Iris pigment epithelial cell (primary cell): ENCODE measurements at places on chromosomes 3 and 15.

GRCh38 chr3:150222691-150223489 is 185.2 kb upstream of the TSC22D2 start:
- no peak for DNase-seq

- no peak for DNase-seq
These were observed 55.2 kb downstream of the FAM98B start for GRCh38 chr15:38509152-38509551.

DNA sequence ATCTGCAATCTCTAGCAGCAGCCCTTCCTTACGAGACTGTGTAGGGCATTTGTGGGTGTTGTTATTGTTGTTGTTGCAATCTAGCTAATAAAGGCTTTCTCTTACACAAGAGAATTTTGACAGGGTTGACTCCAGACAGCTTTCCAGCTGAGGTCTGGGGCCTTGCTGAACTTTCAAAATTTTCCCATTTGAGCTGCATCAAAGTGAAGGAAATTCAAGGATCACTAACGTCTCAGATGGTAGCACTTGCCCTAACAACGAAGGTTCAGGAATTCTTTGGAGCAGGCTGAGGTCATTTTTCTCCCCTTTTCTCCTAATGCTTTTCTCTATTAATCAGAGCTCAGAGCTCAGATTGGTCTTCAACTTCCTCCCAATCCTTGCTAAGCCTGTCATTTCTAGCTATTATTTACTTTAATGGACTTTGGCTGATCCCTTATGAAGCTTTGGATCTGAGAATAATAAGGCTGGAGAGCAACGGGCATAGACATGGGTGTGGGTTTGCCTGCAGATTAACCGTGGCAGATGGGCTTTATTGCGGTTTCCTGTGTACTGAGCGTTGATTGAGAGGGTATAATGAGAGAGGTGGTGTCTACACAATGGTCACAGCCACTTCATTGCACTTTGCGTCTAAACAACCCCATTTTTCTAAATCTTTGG is 614.0 kb upstream of the AGTR1 start:
- DNase-seq: no peak

DNA sequence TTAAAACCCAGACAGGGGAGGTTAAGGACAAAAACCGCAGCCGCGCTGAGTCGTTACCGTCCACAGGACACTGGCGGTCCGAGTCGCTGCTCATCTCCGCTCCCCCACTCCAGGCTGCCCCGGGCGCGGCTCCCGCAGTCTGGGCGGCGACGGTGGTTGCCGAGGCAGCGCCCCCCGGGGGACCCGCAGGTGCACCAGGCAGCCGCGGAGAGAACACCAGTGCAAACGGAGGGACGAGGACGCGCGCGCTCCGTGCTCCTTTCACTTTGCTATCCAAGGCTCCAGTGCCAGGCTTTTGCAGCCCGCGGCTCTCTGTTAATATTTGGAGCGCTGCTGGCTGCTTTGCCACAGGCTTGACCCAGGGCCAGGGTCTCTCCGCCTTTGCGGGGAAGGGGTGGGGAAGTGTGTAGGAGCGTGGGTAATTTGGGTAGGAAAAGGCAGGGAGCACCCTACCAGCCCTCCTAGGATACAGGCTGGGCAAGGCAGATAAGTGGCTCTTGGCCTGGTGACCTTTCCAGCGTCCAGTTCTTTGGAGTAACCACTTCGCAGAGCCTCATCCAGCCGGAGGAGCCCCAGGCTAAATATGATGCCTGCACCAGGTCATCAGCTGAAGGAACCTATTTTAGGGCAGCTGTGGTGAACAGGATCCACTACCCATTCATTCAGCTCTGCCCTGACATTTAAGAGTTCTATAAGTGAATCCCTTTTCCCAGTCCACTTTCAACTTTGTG is at the start of gene GADL1:
GADL1 (minus strand) TSS at position 141 of the 731 bp plus-strand sequence; CDS start at position 94, 47 bp downstream.
- DNase-seq: peak; percentile 14

DNA sequence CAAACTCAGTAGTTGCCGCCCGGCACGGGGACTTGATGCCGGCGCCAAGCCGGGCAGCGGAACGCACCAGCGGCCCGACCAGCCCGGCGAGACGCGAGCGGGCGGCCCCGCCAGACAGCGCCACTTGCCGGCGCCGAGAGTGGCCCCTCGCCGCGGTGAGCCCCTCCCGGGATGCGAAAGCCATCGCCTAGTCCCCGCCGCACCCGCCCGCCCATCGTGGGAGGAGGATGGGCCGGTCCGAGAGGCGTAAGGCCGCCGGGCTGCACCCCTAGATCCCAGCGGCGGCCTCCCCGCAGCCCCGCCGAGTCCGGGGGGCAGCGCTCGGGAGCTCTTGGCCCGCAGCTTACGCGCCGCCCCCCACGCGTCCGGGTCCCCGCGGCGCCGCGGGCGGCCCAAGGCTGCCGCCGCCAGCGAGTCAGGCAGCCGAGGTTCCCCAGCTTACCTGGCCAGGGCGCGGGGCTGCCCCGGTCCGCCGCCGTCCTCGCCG is 609 bp downstream of the GOLGA8A start:
- peak; percentile 26 for DNase-seq

- DNase-seq: peak; percentile 86
These were observed 24.0 kb downstream of the FLNB start for GRCh38 chr3:58032186-58032585.

DNA sequence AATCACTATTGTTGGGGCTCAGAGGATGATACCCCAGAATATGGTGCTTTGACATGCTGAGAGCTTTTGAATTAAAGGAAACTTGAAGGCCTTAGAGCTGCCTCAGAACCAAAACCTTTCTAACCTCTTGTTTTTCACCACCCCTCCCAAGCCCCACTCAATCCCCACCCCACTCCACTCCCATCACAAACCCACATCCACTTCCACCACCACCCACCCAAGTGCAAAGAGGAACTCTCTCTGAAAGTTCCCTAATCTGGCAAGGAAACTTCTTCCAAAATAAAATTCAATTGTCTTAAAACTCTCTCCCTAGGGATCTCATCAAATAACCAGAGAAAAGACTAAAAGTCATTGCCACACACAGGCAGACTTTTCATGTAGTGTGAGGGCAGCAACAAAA is 301.2 kb upstream of the ARHGEF26 start:
- no peak for DNase-seq

GRCh38 chr3:182755308-182755707 is 38.0 kb upstream of the ATP11B start:
- DNase-seq: peak; percentile 35

- DNase-seq: no peak
These were observed 395.2 kb downstream of the TUSC7 start for GRCh38 chr3:117104792-117105191.

DNA sequence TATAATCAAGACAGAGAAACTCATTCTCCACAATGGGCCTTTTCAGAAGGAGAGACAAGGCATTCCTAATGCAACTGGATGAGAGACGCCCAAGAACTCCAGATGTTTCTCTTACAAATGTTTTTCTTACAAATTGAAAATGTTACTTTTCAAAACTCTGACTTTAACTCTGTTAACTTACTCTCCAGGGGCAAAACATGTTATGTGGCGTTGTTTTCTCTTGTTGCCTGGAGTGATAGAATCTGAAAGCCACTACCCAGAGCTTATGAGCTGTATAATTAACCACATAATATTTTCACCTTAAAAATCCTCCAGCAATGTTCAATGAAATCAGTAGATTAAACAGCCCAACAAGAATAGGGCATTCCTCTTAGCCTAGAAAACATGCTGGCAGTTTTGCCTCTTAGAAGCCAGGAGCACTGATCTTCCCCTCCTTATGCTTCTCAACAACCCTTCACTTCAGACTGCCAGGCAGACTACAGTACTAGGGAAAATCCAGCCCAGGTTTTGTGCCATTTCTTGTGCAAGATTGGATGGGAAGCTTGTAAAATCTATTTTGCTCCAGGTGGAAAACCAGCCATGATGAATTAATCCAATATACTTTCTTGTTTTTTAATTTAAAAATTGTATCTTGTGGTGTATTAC is 186.7 kb upstream of the GADL1 start:
- no peak for DNase-seq

DNA sequence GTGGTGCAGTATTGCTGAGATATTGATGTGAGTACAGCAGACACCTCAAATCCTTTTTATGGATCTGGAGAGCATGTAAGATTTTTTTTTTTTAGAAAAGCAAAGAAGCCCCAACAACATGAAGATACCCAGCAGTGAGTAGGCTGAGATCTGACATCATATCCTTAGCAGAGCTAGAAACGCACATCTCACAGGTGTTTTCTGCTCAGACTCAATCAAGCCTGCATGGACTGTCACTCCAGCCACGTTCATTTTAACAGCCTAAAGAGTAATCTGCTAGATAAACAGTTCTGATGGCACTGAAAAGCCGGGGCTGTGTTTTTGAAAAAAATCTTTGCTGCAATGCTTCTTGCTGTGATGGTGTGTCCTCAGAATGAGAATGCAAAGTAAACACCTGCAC is 544.2 kb downstream of the FGF12 start:
- DNase-seq: no peak

DNA sequence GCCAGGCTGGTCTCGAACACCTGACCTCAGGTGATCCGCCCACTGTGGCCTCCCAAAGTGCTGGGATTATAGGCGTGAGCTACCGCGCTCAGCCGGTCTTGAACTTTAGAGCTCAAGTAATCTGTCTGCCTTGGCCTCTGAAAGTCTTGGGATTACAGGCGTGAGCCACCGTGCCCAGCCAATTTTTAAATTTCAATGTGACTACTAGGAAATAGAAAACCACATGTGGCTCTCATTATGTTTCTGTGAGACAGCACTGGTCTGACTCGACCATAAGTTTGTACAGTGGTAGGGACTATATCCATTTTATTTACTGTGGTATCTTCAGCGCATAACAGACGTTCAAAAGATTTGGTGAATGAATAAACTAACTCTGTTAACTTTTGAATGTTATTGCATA is 9.1 kb downstream of the ZFAND6 start:
- DNase-seq: peak; percentile 22

DNA sequence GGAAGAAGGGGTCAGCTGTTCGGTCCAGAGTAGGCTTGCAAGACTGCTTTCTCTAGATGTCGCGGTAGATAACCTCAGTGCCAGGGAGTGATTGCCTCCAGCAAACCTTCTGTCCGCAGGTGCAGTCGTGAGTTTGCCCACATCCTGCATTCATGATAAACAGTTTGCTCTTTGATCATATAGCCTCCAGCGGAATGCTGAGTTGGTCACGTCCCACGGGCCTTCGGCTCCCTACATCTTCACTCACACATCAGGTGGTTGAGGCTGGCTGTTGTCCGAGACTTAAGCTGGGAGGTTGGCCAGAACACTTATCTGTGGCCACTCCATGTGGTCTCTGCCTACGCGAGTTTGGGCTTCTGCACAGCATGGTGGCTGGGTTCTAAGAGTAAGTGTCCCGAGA is 62.1 kb upstream of the NR2C2 start:
- DNase-seq: no peak

GRCh38 chr15:42937143-42937542 is 16.6 kb upstream of the TTBK2 start:
- DNase-seq: no peak

GRCh38 chr3:108525256-108525655 is 14.9 kb upstream of the MYH15 start:
- DNase-seq: no peak

DNA sequence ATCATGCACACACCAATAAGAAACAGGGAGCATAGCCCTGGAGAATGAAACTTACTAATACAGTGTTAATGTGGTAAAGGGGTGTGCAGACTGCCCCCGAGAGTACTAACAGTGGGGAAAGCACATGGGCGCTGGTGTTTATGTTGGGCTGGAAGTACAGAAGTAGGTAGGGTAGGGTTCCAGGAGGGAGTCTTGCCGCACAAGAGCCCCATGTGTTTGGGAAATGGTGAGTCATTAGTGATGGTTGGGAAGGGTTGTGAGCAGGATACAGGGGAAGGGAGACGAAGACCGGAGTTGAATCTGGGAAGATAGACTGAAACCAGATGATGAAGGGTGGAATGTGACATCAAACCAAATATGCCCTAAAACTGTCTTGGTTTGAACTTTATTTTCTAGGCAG is 117.1 kb downstream of the THSD4 start:
- no peak for DNase-seq

DNA sequence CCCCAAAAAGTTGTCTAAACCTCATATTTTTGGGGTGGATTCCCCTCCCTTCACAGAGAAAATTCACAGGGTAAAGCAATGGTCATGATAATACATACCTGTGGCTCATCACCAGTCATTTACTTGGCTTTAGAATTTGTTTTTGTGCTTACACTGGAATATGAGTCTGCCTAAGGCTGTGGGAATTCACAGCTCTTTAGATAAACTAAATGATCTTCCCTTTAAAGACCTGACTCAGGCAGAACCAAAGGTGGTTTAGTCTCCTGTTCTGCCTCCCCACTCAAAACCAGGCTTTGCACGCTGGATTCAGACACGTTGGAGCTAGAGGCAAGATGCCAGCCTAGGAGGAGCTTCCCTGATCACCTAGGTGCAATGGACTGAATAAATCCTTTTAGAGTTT is 40.3 kb upstream of the BNC1 start:
- no peak for DNase-seq

DNA sequence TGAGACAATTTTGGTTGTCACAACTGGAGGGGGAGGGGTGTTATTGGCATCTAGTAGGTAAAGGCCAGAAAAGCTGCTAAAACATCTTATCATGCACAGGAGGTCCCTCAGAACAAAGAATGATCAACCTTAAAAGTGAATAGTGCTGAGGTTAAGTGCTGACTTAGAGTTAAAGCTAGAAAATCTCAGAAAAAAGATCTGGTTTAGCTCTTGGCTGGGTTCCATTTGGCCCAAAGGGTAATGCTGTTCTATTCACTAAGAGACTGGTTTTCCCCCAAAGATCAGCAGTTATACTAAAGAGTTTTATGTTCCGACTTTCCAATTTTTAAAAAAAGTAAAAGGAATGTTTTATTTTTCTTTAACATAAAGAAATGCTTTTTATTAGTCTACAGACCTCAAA is 15.6 kb downstream of the DCBLD2 start:
- DNase-seq: peak; percentile 65

GRCh38 chr3:20056725-20057611 is 16.7 kb downstream of the KAT2B start:
- peak; percentile 94 for DNase-seq

DNA sequence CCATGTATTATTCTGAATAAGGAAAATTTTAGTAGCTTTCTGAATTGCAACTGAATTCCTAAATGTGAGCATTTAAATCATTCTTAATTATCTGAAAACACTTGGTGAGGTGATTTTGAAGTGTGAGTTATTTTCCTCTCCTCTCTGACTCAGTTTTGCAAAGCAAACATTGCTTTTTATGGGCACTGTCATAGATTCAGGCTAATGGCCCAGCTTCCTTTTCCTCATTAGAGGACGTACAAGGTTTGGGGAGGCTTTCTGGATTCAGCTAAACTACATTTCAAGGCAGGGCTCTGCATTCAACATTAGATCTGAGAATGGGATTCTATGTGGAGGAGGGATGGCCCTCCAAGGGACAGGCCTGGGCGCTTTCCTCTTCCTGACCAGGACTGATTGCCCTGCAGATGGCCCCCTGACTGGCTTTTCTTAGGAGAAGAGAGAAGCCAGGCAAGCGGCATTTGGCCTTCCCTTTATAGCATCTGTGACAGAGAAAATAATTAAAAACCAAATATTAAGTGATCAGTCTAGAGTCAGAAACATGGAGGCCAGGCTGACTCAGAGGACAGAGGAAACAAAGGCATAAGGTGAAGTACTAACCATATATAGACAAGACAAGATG is 53.0 kb upstream of the STXBP5L start:
- no peak for DNase-seq

- no peak for DNase-seq
These were observed 9.2 kb upstream of the VIPR1 start for GRCh38 chr3:42493126-42493797.

- no peak for DNase-seq
These were observed 31.8 kb upstream of the SFMBT1 start for GRCh38 chr3:53077476-53078220.

- DNase-seq: no peak
These were observed 67.1 kb upstream of the CHD2 start for GRCh38 chr15:92833106-92833433.

GRCh38 chr3:55974421-55975165 is 487.5 kb upstream of the WNT5A start:
- no peak for DNase-seq
